Kidney (tissue), 22 donors: ENCODE measurements at places on chromosomes 2 and 18.

DNA sequence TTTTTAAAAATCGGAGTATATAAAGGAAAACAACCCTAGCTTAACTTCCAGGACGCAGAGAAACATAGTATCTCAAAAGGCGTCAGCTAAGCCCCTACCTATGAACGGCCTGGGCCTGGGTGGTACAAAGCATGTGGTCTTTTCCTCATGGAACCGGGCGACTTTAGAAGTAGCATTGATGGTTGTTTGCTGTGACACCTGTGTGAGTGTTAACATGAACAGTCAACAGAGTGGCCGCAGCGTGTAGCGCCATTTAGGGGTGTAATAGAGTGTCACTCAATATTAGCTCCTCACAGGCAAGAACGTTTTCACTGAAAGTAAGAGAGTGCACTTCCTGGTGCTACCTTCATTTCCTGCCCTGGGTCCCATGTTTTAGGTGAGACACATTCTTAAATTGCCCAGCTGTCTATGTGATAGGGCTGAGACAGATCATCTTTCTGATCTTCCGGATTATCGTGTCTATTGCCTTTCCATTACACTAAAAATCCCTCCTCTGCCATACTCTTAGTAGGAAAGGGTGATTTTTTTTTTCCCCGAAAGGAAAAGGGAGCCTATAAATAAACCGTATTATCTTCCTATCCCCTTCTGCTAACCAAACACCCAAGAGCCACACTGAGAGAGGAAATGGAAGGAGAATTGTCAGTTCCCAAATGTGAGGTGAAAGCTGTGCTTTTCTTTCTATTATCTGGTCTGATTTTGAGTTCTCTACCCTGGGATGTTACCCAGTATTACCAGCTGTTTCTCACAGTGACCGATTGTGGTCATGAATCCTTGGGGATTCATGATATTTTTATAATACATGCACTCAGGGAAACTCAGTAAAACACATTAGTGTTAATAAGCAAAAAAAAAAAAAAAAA lies 1.3 kb downstream of the GORASP2 start:
- H3K36me3 ChIP-seq: no peaks in the 10 kb centered on the region
- H3K27ac ChIP-seq: peak overlapping the region; percentile 90
- peak; percentile 60 for DNase-seq
- H3K4me1 ChIP-seq: peaks cover 7% of the 10 kb centered on the region

DNA sequence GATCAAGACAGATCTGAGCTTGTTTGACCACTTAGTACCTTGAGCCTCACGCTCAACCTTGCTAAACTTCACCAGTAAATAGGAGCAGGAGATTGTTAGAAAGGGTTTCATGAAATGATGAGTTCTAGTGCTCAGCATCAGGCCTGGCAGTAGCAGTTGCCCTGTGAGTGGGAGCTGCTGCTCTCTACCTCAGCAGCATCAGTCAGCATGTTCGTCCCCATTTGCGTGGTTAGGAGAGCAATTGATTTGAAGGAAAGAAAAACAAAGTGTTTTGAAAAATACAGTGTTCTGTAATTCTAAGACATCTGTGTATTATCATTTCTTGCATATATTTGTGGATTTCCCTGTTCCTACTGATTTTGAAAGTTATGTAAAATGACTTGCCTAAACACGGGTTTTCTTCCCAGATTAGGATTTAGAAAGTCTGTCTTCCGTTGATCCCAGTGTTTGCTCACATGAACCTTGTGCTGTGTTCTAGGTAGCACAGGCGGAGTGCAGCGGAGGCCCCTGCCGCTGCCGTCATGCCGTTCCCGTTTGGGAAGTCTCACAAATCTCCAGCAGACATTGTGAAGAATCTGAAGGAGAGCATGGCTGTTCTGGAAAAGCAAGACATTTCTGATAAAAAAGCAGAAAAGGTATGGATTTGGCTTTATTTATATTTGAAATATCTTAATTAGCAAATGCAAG lies 47.0 kb downstream of the CAB39 start:
- H3K27ac ChIP-seq: no peak overlapping the region
- no peaks in the 10 kb centered on the region for H3K4me1 ChIP-seq
- no peak for DNase-seq
- H3K4me3 ChIP-seq: no peak overlapping the region
- peaks cover 4% of the 10 kb centered on the region for H3K36me3 ChIP-seq

- no peak for DNase-seq
- no peak overlapping the region for H3K27ac ChIP-seq
- no peaks in the 10 kb centered on the region for H3K27me3 ChIP-seq
- peaks cover 2% of the 10 kb centered on the region for H3K36me3 ChIP-seq
Measured at GRCh38 chr2:171762879-171763573, 75.8 kb downstream of the DYNC1I2 start.

DNA sequence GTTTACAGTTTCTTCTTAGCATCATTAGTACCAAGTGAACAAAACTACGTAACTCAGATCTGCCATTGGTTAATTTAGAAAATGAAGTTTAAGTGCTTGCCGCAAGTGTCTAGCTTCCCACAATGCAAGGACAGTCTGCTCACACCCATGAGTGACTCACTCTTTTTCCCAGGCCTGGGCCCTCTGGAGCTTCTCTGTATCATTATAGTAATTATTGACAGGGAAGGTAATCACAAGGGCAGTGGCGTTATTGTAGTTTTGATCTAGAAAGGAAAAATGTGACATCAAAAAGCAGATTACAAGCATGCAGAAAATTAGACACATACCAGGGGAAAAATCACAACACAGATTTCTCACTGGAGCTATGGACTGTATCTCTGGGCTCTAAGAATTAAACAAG lies 38.5 kb downstream of the NPC1 start:
- no peak overlapping the region for H3K27ac ChIP-seq
- H3K4me1 ChIP-seq: no peaks in the 10 kb centered on the region
- DNase-seq: no peak

DNA sequence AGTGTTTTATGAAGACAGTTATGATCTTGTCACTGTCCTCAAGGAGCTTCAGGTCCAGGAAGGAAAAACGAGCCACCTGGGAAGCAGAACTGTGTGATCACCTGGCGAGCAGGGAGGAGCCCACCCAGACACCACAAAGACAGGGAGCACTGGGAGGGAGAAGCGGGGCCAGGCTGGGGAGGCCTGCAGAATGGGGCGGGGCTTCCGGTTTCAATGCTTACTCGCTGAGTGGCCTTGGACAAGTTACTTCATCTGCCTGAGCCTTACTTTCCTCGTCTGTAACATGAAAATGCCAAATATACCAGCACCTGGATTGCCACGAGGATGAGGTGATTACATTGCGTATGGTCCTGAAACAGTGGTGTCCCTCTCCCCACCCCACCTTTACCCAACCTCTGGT lies 227.5 kb downstream of the ANKRD30B start:
- no peaks in the 10 kb centered on the region for H3K4me1 ChIP-seq
- H3K4me3 ChIP-seq: no peak overlapping the region
- no peak overlapping the region for H3K27ac ChIP-seq
- DNase-seq: no peak
- no peaks in the 10 kb centered on the region for H3K27me3 ChIP-seq
- no peaks in the 10 kb centered on the region for H3K36me3 ChIP-seq

- H3K4me3 ChIP-seq: no peak overlapping the region
- H3K27ac ChIP-seq: no peak overlapping the region
- H3K36me3 ChIP-seq: no peaks in the 10 kb centered on the region
- no peaks in the 10 kb centered on the region for H3K27me3 ChIP-seq
- DNase-seq: no peak
- H3K4me1 ChIP-seq: no peaks in the 10 kb centered on the region
Measured at GRCh38 chr18:53458944-53459580, 765.4 kb downstream of the MBD2 start.

GRCh38 chr2:53202063-53202462 lies 565.5 kb upstream of the CHAC2 start:
- DNase-seq: peak; percentile 85
- H3K36me3 ChIP-seq: no peaks in the 10 kb centered on the region
- H3K4me1 ChIP-seq: no peaks in the 10 kb centered on the region

- H3K4me1 ChIP-seq: peaks cover 14% of the 10 kb centered on the region
- H3K4me3 ChIP-seq: no peak overlapping the region
- no peak overlapping the region for H3K27ac ChIP-seq
- no peak for DNase-seq
- H3K27me3 ChIP-seq: no peaks in the 10 kb centered on the region
Measured at GRCh38 chr2:234885118-234885517, 66.7 kb upstream of the SH3BP4 start.

DNA sequence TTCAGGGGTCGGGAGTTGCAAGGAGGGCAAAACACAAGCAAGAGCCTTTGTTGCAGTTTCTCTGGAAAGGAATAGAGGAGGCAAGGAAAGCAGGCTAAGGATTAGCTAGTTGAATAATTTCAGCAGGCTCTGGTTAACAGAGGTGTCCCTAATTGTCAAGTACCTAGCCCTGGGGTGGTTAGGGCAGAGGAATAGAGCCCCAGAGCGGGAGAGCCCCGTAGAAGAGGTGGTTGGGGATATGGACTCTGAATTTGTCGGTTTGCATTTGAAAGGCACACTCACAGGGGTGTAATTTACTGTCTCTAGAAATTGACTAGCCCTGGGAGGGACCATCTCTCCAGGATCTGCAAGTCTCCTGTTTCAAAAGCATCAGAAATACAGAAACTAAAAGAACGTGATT lies 1030.2 kb downstream of the TMEM182 start:
- H3K4me1 ChIP-seq: no peaks in the 10 kb centered on the region
- no peaks in the 10 kb centered on the region for H3K36me3 ChIP-seq
- H3K4me3 ChIP-seq: no peak overlapping the region
- DNase-seq: no peak

DNA sequence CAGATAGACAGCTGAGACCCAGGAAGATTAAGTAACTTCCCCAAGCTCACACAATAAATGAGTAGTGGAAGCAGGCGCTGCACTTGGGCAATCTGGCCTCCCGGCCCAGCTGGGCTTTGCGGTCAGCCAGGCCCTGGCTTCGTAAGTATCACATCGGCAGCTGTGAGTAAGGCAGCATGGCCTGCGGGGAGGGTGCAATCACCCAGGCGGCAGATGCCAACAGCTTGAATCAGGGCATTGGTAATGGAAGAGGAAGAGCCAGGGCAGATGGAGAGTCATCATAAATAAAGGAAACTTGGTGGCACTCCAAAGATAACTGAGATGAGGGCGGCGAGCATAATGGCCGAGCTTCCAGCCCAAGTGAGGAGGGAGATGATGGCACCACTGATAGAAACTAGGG lies 217.9 kb upstream of the PID1 start:
- no peaks in the 10 kb centered on the region for H3K27me3 ChIP-seq
- H3K4me3 ChIP-seq: no peak overlapping the region
- H3K36me3 ChIP-seq: no peaks in the 10 kb centered on the region
- H3K4me1 ChIP-seq: no peaks in the 10 kb centered on the region
- no peak overlapping the region for H3K27ac ChIP-seq

GRCh38 chr2:32745191-32745590 lies 117.3 kb downstream of the TTC27 start:
- H3K27ac ChIP-seq: no peak overlapping the region
- no peaks in the 10 kb centered on the region for H3K27me3 ChIP-seq
- H3K4me3 ChIP-seq: no peak overlapping the region
- H3K4me1 ChIP-seq: no peaks in the 10 kb centered on the region
- no peaks in the 10 kb centered on the region for H3K36me3 ChIP-seq
- no peak for DNase-seq

- H3K4me1 ChIP-seq: no peaks in the 10 kb centered on the region
- H3K27me3 ChIP-seq: no peaks in the 10 kb centered on the region
Measured at GRCh38 chr2:226183550-226183949, 616.1 kb downstream of the IRS1 start.

GRCh38 chr2:1656961-1657841 lies 87.1 kb downstream of the PXDN start:
- peaks cover 6% of the 10 kb centered on the region for H3K4me1 ChIP-seq
- H3K4me3 ChIP-seq: no peak overlapping the region
- no peak for DNase-seq
- no peaks in the 10 kb centered on the region for H3K27me3 ChIP-seq
- no peak overlapping the region for H3K27ac ChIP-seq

DNA sequence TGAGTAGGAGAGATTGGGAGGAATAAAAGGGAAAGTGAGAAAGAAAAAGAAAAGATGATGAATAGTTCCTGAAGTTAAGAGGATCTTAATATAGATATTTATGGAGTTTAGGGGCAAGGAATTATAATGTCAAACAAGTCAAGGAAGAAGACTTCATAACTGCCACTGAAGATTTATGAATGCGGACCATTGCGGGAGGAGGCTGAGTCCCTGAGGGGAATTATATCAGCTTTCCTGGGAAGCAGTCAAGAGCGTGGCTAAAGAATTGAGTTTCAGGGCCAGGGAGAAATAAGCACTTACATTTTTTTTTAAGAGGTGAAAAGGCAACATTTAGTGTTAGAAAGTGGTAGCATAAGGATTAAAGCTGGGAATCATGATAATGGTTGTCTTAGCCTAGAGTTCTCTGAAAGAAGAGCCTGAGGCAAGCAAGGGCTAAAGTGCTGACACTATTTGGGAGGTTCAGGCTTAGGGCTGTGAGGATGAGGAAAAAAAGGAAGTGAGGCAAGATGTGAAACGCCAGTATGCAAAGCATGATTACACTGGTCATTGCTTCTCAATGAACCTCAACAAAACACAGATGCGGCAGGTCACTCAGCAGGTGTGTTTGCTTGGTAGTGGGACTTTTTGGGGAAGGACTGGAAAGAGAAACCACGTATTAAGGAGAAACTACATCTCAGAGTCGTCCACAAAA lies 217.1 kb downstream of the SLC4A3 start:
- H3K36me3 ChIP-seq: no peaks in the 10 kb centered on the region
- DNase-seq: peak; percentile 74
- no peak overlapping the region for H3K27ac ChIP-seq
- no peaks in the 10 kb centered on the region for H3K4me1 ChIP-seq
- no peak overlapping the region for H3K4me3 ChIP-seq

DNA sequence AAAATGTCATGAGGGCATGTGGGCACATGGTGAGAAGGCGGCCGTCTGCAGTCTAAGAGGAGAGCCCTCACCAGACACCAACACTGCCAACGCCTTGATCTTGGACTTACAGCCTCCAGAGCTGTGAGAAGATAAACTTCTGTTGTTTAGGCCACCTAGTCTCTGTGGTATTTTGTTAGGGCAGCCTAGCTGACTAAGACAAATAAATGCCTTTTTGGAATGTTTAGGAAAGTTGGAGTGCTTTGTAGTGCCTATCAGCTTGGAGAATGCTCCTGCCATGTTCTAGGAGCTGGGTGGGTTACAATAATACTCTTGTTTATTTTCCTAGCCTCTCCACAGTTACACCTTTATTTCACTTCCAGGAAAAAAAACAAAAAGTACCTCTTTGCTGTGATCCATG lies 92.0 kb downstream of the SPP2 start:
- H3K27me3 ChIP-seq: no peaks in the 10 kb centered on the region
- H3K4me1 ChIP-seq: peaks cover 4% of the 10 kb centered on the region
- no peaks in the 10 kb centered on the region for H3K36me3 ChIP-seq
- no peak overlapping the region for H3K27ac ChIP-seq
- no peak overlapping the region for H3K4me3 ChIP-seq

DNA sequence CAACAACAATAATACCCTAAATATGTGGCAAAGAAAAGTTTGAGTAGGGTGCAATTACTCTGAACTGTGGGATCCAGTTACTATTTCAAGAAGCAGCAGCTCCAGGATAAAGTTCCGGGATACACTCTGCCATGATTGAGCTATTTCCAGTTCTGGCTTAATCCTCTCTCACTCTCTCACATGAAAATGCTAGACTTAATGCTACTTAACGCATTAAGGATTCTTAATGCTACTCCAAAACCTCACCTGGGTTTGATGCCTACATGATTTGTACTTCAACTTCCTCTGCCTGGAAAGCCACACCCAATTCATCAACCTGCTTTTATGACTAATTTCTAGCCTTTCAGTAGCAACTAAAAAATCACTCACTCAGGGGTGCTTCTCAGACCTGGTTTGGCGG lies 151.1 kb upstream of the HNMT start:
- H3K4me1 ChIP-seq: no peaks in the 10 kb centered on the region
- no peak overlapping the region for H3K27ac ChIP-seq
- H3K4me3 ChIP-seq: no peak overlapping the region
- no peak for DNase-seq
- no peaks in the 10 kb centered on the region for H3K36me3 ChIP-seq

GRCh38 chr2:71611781-71612527 lies 158.6 kb downstream of the DYSF start:
- no peaks in the 10 kb centered on the region for H3K36me3 ChIP-seq
- no peak for DNase-seq
- H3K4me1 ChIP-seq: no peaks in the 10 kb centered on the region
- no peak overlapping the region for H3K27ac ChIP-seq
- H3K27me3 ChIP-seq: no peaks in the 10 kb centered on the region
